ENCODE measurements at places on chromosomes 11 and 22. TPM values are rescaled to one million over a fixed set of nuclear protein-coding genes. Genes with fewer than 3 reads are reported as not detected.

GRCh38 chr11:84526250-84526649, 1100.9 kb downstream of the DLG2 start:
- no peak for DNase-seq

DNA sequence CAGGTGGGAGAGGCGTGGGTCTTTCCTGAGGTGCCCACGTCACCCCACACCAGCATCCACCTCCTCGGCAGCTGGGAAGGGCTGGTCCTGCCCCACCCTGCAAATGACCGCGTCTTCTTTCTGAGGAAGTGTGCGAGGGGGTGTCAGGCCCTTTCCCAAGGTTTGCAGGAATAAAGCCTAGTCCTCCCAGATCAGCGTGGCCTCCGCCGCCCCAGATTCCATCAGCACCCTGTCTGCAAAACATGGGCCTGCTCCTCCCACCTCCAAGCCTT, 14.4 kb upstream of the SLC39A13 start:
- DNase-seq = no peak

Gene BEST1
- total RNA-seq = 3.5 TPM

GRCh38 chr11:117597071-117597470, 199.9 kb downstream of the DSCAML1 start:
- DNase-seq = peak; percentile 16

Gene CHRM1
- not detected for total RNA-seq

DNA sequence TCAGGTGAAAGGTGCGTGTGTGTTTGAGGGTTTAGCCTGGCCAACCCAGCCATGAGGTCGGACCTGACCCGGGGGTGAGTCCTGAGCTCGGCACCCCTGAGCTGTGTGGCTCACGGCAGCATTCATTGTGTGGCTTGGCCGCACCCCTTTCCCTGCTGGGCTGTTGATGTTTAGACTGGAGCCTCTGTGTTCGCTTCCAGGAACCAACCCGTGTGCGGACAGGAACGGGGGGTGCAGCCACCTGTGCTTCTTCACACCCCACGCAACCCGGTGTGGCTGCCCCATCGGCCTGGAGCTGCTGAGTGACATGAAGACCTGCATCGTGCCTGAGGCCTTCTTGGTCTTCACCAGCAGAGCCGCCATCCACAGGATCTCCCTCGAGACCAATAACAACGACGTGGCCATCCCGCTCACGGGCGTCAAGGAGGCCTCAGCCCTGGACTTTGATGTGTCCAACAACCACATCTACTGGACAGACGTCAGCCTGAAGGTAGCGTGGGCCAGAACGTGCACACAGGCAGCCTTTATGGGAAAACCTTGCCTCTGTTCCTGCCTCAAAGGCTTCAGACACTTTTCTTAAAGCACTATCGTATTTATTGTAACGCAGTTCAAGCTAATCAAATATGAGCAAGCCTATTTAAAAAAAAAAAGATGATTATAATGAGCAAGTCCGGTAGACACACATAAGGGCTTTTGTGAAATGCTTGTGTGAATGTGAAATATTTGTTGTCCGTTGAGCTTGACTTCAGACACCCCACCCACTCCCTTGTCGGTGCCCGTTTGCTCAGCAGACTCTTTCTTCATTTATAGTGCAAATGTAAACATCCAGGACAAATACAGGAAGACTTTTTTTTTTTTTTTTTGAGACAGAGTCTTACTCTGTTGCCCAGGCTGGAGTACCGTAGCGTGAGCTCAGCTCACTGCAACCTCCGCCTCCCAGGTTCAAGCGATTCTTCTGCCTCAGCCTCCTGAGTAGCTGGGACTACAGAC, 53.9 kb upstream of the PPP6R3 start:
- DNase-seq = no peak
